ENCODE measurements at places on chromosomes 4 and X. TPM values are rescaled to one million over a fixed set of nuclear protein-coding genes. Genes with fewer than 3 reads are reported as not detected.

The PHOX2B gene
- 0.18 TPM for total RNA-seq

The ADH1B gene
- total RNA-seq: 0.54 TPM

The HPSE gene
- 1.7 TPM for total RNA-seq

The TXK gene
- total RNA-seq: 0.27 TPM

The HSFX3 gene
- not detected for total RNA-seq

The PRDM8 gene
- total RNA-seq: 47.9 TPM

The SCRG1 gene
- 2.4 TPM for total RNA-seq

The CCDC149 gene
- 15.1 TPM for total RNA-seq

The BBS12 gene
- total RNA-seq: 7.3 TPM

The LRP2BP gene
- total RNA-seq: 13.4 TPM

The APOOL gene
- 10.2 TPM for total RNA-seq

The PNMA5 gene
- total RNA-seq: 0.82 TPM

The NUP62CL gene
- total RNA-seq: 7.8 TPM

The MAGEA4 gene
- total RNA-seq: not detected

The TEX13D gene
- not detected for total RNA-seq

The CT45A1 gene
- total RNA-seq: not detected

The TDO2 gene
- total RNA-seq: not detected

The DCAF8L1 gene
- total RNA-seq: not detected

The RASL11B gene
- total RNA-seq: 6.0 TPM

The GPC3 gene
- 13.8 TPM for total RNA-seq

The NR3C2 gene
- total RNA-seq: 10.1 TPM

The GC gene
- total RNA-seq: not detected

The PRRG3 gene
- 6.5 TPM for total RNA-seq

The KCNE5 gene
- 4.6 TPM for total RNA-seq

The F11 gene
- not detected for total RNA-seq

The ANOS1 gene
- 59.7 TPM for total RNA-seq

All from cerebellum (tissue), 4 donors.